Ovary (tissue), 10 donors: ENCODE measurements at places on chromosomes 6 and 20. TPM values are rescaled to one million over a fixed set of nuclear protein-coding genes. Genes with fewer than 3 reads are reported as not detected.

DNA sequence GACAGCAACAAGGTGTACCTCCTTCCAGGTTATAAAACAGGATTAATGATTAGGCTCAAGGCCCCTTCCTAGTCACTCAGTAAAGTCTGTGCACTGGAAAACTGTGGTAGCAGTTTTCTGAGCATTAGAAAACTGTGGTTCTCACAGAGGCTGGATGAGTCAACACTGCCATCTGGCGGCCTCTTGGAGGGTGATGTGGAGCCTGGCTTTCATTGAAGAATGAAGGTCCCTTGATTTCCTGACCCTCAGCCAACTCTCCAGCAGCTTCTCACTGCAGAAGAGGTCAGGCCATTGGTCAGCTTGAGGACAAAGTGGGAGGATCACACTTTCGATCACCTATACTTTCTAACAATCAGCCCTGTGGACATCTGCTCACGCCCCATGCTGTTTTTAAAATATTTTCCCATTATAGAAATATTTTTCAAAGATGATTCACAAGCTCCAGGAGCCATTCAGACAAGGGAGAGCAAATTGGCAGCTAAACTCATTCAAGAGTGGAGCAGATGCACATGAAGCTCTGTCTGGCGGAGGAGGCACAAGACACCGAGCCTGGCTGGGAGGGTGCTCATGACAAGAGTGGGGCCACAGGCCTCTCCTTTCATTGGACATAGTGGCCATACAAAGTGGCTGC lies 23.2 kb downstream of the PSMB1 start:
- no peaks in the 10 kb centered on the region for H3K36me3 ChIP-seq
- no peak overlapping the region for H3K4me3 ChIP-seq
- no peaks in the 10 kb centered on the region for H3K4me1 ChIP-seq

GRCh38 chr6:7960141-7960540 lies 49.6 kb upstream of the TXNDC5 start:
- DNase-seq, result no peak
- no peaks in the 10 kb centered on the region for H3K36me3 ChIP-seq
- no peaks in the 10 kb centered on the region for H3K4me1 ChIP-seq
- H3K4me3 ChIP-seq, result no peak overlapping the region
- H3K27me3 ChIP-seq, result no peaks in the 10 kb centered on the region

GRCh38 chr6:11681770-11682169 lies 96.8 kb downstream of the ADTRP start:
- H3K36me3 ChIP-seq, result no peaks in the 10 kb centered on the region
- no peak overlapping the region for H3K4me3 ChIP-seq
- no peak for DNase-seq
- no peak overlapping the region for H3K27ac ChIP-seq

DNA sequence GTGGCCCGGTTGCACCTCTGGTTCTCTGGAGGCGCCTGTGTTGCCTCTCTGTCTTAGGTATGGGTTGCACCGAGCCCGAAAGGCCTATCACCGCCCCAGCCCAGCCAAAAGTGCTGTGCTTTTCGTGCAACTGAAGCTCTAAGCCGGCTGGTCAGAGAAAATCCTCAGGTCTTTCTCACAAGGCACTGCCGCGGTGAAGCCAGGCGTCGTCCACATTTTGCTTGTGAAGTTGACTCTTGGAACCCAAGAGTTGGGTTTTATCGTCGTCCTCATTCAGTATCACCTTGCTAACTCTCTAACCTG lies 726 bp upstream of the EMILIN3 start:
- H3K4me1 ChIP-seq, result peaks cover 1% of the 10 kb centered on the region
- H3K27me3 ChIP-seq, result no peaks in the 10 kb centered on the region
- no peak overlapping the region for H3K27ac ChIP-seq
- no peaks in the 10 kb centered on the region for H3K36me3 ChIP-seq

CST5 gene
- not detected for total RNA-seq
